ENCODE measurements at places on chromosomes 4 and X.

- no peak for DNase-seq
These were observed 85.0 kb downstream of the SCFD2 start for GRCh38 chr4:53280846-53281245.

DNA sequence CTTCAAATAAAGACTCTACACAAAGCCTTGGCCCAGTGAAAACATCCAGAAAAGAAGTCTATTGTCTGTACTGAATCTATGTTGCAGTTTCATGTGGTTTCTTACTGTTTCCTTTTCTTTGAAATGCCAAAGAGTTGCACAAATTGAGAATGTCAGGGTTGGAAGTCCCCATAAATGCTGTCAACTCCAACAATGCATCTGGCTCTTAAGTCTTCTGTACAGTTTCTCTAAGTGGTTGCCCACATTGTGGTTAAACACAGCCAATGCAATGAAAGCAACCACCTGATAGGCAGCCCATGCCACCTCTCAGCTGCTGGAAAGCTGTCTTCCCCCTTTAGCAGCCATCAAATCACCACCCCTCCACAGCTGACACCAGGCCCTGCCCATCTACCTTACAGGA lies 67.2 kb upstream of the C1GALT1C1 start:
- peak; percentile 14 for DNase-seq

GRCh38 chr4:20528508-20528907 lies 171.8 kb upstream of the PACRGL start:
- DNase-seq = no peak

DNA sequence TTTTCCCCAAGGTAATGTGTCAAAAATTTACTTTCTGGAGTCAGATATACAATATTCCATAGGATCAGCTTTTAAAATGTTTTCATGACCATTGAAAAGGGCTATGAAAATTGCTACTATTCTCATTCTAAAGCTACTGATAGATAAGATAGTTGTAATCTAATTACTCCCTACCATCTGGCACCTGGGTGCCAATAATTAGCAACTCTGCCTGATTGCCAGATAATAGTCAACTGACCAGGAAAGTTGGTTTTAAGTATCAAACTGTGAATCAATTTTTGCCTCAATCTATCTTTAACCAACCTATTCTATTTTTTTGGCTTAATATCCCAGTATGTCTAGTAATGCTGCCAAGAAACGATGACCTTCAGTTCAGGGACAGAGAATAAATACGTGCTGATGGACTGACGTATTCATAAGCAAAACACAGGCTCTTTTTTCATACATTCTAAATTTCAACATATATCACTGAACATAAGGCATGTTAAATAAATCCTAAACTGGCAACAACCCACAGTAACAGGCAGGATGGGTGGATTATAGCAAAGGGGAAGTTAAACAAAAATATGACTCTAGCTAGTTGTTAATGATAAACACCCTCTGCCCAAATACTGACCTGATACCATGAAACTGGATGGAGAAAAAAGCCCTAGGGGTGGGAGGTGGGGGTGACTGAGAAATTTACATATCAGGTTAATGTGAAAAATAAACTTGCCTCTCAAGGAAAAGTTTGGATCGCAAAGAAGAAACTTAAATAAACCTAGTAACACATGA lies 18.2 kb downstream of the SH3RF1 start:
- DNase-seq = peak; percentile 55

GRCh38 chr4:8252301-8253173 lies 17.0 kb upstream of the HTRA3 start:
- DNase-seq = peak; percentile 47

GRCh38 chr4:15344041-15344440 lies 83.8 kb upstream of the C1QTNF7 start:
- DNase-seq = no peak

DNA sequence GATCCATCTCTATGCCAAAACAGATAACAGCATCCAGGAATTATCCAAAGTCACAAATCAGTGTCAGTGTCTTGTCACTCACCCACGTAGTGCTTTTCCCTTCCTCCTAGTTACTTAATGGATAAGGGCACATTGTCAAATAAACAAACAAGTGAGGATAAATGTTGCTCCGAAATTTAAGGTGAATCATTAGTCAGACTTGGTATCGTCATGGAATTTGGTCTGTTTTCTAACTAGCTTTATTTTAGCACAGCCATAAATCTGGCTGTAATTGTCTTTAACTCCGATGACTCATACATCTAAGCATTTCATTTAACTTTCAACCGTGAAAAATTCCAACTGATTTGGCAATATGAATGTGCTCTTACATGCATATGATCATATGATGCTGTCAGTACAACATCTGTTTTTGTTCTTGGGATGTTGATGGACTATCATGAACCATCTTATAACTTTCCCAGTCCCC lies 83.3 kb downstream of the SNCA start:
- no peak for DNase-seq

- no peak for DNase-seq
These were observed 39.3 kb downstream of the NHSL2 start for GRCh38 chrX:71949844-71950445.

DNA sequence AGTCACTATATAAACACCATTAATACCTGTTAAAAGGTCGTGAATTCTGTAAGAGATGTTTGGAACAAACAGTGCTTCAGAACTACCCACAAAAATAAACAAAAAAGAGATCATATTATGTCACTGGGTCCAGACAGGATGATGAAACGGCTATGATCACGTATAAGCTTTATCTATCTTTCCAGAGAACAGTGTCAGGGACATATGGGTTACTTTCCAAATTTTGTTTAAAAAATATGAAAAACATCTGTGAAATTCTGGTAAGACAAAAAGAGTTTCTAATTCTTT lies 90.0 kb downstream of the SORBS2 start:
- no peak for DNase-seq

GRCh38 chr4:152273343-152273742 lies 262.5 kb downstream of the FBXW7 start:
- no peak for DNase-seq

DNA sequence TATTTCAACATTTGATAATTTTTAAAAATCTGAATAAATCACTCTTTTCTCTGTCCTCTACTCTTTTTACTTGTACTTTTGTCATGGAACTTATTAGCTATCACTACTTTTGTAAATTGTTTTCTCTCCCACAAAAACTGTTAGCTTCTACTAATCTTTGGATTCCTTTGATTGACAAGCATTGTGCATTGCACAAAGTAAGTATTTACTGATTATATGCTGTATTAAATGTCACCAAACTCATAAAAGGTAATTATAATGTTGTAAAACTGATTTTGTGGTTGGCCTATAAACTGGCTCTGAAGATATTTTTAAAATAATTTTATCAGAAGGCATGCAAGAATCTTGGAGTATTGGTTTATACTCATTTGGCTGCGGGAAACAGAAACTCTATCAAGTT lies 15.0 kb upstream of the SEC24B start:
- DNase-seq = no peak

All from hematopoietic multipotent progenitor cell (in vitro differentiated cells).